Tongue (tissue), 3 donors: ENCODE measurements at places on chromosomes 2 and 18.

GRCh38 chr2:42360493-42360889 lies 526 bp downstream of the COX7A2L start:
- peak; percentile 32 for DNase-seq

GRCh38 chr2:140565756-140566155 lies 1565.1 kb downstream of the LRP1B start:
- DNase-seq, result no peak

DNA sequence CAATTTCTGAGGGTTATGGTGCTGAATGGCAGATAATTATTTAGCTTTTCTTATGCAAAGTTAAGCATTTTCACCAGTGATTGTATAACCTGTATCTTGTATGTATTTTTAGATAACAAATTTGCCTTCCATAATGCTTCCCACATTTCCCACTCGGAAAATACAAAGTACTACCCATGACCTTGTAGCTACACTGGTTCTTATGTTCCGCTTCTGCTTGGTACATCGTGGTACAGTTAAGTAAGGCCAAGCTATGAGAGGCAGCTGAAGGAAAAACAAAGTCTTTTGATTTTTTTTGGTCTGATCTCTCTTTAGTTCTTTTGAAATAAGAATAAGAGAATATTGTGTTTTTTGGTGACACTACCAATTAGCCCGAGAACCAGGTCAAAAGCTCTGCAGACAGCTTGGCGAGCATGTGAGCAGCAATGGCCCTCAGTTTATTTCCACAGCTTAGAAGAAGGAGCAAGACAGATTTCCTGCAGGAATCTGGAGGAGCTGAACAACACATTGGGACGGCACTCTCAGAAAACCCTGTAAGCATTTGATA lies 26.8 kb downstream of the SH3YL1 start:
- DNase-seq, result no peak

DNA sequence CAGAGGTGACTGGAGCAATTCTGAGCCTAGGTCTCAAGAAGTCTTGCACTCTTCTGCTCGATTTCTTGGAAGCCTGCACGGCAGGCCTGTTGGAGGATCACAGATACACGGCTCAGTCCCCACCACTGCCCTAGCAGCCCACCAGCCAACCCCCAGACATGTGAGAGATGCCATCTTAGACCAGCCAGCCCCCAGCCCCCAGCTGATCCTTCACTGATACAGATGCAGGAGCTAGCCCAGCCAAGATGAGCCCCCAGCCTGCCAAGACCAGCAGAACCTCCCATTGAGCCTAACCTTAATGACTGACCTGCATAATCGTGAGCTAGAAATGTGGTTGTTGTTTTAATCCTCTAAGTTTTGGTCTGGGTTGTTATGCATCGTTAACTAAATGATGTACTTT lies 47.5 kb downstream of the INHBB start:
- DNase-seq, result no peak

DNA sequence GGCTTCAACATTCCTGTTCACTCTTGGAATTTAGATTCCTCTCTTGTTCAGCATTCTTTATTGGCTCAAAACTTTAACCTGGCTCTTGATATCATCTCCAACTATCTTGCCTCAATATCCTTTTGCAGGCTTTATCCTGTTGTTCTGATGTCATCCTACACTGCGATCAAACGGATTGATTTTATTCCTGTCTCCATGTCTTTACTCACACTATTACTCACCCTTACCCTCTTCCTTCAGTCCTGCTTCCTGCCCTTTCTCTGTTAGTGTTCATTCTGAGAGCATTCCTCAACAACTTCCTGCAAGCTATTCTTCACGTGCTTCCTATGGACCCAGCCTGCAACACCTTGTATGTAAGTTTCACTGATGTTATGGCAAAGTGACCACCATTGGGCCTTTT lies 264.7 kb downstream of the RNF152 start:
- no peak for DNase-seq

DNA sequence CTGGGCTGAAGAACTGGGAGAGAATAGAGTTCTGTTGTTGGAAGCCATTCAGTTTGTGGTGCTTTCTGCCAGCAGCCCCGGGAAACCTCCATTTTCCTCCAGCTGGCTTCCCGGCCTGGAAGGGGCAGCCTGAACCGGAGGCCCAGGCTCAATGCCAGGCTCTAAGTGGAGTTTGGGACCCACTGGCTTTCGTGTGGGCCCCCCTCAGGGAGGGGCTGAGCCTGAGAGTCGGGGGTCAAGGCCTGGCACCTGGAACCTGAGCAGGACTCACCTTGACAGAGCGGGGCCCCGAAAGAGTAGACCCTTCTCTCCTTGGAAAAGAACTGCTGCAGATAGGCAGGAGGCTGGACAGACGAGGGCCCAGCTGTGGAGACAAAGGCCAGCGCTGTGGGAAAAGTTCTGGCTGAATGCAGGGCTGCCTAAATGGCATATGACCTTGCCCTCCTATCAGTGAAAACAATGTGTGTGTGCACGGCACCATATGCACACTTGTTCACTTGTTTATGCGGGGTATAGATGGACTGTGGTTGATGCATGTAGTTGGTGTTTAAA lies 34.8 kb upstream of the ASB18 start:
- DNase-seq, result no peak

DNA sequence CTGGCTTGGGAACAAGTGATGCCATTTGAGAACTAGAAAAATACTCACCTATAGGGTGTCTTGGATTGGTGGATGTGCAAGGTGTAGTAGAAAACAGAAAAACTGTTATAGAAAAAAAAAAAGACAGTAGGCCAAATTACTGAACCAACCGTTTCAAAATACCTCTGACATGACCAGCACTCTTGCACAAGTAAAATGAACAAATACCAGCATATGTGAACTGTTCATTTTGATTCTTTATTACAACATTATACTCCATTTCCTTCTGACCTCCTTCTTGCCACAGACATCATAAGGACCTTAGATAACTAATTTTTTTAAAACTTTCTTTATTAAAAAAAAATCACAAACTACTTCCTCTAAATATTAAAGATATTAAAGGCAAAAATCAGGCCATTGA lies 125.5 kb downstream of the ATAD2B start:
- DNase-seq, result no peak

GRCh38 chr2:111116843-111117597 lies 3.7 kb upstream of the BCL2L11 start:
- DNase-seq, result peak; percentile 88

DNA sequence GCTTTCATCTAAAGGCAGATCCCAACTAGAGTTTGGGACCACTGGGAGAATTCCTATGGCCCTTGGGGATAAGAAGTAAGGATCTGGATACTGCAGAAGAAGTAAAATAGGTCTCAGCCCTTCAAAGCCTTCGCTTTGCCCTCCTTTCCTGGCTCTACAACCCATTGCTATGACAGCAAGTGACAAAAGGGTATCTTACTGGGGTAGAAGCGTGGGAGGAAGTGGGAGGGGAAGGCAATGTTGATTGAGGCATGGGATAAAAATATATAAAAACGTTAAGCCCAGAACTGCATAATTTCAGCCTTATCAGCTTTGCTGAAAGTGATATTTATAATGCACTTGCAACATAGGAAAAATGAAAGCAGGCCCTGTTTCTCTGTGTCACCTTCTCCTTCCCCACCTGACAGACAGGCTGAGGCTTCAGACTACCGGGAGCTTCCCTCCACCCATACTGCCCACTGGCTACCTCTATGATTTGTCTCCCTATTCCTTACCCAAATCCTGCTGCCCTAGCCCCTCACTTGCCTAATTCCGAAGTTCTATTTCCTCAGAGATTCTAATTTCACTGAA lies 14.9 kb upstream of the SOS1 start:
- DNase-seq, result no peak

DNA sequence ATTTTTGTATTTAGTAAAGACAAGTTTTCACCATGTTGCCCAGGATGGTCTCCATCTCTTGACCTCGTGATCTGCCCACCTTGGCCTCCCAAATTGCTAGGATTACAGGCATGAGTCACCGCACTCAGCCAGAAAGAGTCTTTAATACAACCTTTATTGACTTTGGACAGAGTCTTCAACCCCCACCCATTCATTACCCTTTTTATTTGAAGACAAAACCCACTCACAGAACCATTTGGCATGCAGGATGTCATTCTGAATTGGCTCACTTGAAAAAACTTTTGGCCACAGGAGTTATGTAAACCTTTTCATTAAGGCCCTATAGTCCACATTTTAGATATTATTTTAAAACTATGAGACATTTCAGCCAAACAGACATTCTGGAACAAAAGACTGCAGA lies 217.9 kb upstream of the RND3 start:
- DNase-seq, result no peak

GRCh38 chr2:236847538-236848263 lies 238.0 kb upstream of the COPS8 start:
- no peak for DNase-seq

DNA sequence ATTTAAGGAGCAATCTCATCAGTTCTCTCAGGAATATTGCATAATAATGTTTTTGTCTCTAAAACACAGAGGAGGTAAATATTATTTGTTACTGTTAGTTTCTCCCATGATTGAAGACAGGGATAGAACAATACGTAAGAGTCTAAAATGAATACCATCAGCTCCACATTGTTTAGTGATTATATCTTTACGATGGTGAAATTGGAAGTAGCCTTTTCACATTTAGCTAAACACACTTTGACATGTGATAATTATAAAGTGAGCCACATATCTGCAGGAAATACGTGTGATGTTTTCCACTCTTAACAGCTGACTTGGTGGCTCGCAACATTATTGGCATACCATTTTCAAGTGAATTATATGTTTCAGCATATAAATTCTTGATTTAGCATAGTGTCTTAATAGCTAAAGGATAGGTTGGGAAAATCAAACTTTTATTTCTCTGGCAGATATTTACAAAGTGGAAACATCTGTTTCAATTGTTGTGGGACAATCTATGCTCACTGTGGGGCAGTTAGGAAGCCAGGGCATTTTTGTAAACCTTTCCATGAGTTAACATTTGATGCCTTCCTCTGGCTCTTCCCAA lies 208.1 kb upstream of the RASGRP3 start:
- DNase-seq, result peak; percentile 68

- DNase-seq, result no peak
Measured at GRCh38 chr18:23193742-23194141, 58.5 kb downstream of the CABLES1 start.

DNA sequence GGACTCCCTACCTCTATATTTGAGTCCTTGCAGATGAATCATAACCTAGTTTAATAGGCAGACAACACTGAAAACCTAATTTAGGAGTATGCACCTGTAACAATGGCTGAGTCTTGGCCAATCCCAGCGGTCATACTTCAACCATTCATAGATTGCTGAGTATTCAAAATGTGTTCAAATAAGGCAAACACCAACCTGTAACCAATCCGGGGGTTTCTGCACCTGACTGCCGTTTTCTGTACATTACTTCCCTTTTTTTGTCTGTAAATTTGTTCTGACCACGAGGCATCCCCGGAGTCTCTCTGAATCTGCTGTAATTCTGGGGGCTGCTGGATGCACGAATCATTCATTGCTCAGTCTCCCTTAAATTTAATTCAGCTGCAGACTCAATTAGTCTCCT lies 338.6 kb downstream of the STK39 start:
- DNase-seq, result no peak

DNA sequence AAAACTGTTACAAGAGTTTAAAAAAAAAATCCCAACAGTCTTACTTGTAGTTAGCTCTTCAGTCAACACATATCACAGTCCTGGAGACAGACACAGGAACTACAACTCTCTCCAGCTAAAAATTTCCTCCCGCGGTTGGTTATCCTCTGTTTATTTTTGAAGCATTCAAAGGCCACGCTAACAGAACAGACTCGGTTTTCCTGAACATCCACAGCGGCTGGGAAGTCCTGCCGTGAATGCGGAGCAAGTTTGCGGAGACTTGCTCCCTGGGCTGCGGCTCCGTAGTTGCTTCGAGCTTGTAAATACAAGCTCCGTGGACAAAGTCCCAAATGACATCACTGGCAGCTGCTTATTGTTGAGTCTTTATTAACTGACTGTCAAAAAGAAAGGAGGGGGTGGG lies at the start of gene NCKAP5:
TSS of gene NCKAP5 (minus strand) at position 292 of the 400 bp plus-strand sequence. CDS start 50,937 bp downstream, outside the sequence.
- DNase-seq, result peak; percentile 90

DNA sequence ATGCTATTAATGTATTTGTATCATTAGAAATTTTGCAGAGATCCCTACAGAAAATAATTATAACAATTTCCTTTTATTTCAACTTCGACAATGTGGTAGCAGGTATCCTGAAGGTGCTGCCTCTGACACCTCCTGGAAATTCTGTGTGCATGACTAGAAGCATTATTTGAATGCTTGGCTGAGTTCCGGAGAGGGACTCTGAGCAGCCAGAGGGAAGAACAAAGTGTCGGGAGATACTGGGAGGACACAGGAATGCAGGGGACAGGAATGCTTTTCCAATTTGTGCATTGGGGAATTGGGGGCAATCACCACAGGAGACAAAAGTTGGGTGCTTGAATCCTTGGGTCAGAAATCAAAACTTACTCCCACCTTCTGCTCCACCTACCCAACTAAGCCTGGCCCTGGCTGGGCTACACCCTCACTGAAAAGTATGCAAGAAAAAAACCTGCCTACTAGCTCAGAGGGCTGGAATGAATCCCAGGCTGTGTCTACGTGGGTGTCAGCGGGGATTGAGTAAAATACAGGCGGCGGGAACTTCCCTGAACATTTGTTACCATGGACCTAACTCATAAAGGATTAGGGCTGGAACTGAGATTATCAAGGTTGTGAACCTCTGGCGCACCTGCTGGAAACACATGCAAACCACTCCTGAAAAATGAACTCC lies 299.3 kb downstream of the SOX11 start:
- DNase-seq, result no peak

DNA sequence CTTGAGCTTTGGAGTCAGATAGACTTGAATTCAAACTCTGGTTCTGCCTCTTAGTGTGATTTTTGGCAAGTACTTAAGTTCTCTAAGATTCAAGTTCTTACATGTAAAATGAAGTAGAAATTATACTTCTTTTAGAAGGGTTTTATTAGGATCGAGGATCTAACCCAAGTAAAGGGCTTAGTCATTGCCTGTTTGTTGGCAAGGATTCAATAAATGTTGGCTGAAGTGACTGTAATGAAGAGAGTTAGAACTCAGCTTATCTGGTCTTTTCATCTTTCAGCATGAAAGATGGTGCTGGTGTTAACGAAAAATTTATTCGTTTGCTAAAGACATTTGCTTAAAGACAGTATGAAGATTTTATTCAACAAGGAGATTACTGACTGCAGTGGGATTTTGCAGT lies 315.9 kb upstream of the THUMPD2 start:
- peak; percentile 43 for DNase-seq

DNA sequence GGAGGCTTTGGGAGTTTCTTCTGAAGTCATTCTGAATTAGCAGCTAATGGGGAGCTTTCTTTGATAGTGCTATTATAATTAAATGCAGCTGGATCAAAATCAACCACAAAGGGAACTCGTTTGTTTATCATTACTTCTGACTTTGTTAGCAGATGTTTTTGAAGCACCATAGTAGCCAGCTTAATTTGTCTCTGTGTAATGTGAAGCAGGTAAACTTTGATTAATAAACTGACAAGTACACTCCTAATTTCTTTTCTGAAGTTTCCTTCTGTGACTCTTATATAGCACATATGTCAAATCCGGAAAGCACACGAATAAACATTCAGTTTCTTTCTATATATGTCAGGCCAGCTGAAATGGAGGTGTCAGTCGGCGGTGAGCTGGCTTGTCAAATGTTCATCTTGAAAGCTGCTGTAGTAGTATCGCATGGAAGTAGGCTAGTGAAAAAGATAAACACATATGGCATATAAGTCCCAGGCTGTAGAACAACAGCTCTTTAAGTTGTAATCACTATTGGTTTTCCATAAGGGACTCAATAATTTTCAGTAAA lies 451.9 kb upstream of the ZEB2 start:
- no peak for DNase-seq

- no peak for DNase-seq
Measured at GRCh38 chr2:8477552-8478470, 204.0 kb upstream of the ID2 start.
